ENCODE measurements at places on chromosomes 4 and X. TPM values are rescaled to one million over a fixed set of nuclear protein-coding genes. Genes with fewer than 3 reads are reported as not detected.

GRCh38 chr4:105619188-105619931, 66.9 kb downstream of the ARHGEF38 start:
- DNase-seq, result no peak

DNA sequence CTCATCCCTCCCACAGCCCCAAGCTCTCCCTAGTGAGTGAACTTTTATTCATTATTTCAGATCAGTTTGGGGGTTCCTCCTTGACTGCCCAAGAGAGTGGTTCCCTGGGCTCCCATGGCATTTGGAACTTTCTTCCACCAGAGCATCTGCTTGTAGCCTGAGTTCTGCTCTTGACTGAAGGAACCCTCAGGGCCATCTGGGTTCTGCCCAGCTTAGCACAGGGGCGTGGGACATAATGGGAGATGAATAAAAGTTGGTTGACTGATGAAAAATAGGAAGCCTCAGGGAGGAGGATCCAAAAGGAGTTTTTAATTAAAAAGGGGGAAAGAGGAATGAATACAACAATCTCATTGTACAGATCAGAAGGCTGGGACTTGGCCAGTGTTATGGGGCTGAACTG, 73.4 kb downstream of the CYTL1 start:
- DNase-seq, result no peak

DNA sequence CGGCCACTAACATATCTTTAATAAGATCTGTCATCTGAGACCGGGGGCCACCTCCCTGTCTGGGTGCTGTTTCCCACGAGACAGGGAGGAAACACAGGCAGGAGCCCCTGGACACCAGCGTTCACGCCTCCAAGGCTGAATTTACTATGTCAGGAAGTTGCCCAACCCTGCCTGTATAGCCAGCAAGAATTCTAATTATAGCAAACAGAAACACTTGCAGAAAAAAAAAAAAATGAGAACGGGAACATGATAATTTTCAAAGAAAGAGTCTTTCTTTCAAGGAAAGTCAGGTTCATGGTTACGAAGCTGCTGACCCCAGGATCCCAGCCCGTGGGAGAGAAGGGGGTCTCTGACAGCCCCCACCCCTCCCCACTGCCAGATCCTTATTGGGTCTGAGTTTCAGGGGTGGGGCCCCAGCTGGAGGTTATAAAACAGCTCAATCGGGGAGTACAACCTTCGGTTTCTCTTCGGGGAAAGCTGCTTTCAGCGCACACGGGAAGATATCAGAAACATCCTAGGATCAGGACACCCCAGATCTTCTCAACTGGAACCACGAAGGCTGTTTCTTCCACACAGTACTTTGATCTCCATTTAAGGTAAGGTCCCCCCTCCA, at the start of gene IL3RA:
Gene IL3RA (plus strand): TSS at position 455 of the 613 bp plus-strand sequence. CDS start 4,981 bp downstream, outside the sequence.
- DNase-seq, result no peak

DNA sequence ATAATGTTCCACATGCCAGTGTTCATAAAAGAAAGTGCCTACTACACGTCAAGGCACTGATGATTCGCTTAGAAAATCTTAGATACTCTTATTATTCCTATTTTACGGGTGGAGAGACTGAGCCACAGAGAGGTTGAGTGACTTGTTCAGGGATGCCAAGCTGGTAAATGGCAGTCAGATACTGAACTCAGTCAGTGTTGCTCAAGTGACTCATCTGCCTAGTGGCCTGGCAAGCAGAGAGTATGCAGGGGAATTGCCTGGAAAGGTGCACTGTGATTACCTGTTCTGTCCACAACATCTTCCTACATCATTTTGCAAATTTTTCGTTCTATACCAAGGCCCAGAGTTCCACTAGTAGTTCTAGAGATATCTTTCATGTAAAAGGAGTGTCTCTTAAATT, 68.4 kb downstream of the RAPGEF2 start:
- no peak for DNase-seq

- no peak for DNase-seq
Observed at GRCh38 chr4:168654104-168654847, 157.4 kb downstream of the PALLD start.

DNA sequence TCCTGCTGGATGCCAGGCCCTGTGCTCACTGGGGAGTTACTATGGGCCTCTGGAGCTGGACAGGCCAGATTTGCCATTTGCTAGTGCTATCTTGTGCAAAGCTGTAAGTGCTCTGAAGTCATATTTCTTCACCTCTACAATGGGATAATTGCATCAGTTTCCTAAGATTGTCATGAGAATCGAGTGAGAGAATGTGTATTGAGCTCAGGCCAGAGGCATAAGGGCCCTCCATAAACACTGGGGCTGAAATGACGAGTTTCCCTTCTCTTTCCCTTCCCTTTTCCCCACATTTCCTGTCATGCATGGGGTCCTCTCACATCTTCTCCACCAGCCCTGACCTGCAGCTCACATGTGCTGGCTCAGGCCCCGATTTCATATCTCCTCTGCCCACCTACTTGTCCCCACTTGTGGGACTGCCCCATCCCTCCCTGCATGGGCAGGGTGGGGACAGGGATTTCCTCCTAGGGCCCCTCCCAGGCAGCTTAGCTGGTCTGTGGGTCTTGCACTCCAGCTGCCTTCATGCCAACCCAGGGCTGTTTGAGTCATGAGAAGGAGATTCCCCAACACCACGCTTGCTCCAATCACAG, 358.8 kb downstream of the MID1IP1 start:
- no peak for DNase-seq

GRCh38 chr4:185819144-185819543, 7.2 kb upstream of the SORBS2 start:
- DNase-seq, result no peak

GRCh38 chr4:77777135-77777807, 41.9 kb downstream of the CNOT6L start:
- DNase-seq, result no peak

DNA sequence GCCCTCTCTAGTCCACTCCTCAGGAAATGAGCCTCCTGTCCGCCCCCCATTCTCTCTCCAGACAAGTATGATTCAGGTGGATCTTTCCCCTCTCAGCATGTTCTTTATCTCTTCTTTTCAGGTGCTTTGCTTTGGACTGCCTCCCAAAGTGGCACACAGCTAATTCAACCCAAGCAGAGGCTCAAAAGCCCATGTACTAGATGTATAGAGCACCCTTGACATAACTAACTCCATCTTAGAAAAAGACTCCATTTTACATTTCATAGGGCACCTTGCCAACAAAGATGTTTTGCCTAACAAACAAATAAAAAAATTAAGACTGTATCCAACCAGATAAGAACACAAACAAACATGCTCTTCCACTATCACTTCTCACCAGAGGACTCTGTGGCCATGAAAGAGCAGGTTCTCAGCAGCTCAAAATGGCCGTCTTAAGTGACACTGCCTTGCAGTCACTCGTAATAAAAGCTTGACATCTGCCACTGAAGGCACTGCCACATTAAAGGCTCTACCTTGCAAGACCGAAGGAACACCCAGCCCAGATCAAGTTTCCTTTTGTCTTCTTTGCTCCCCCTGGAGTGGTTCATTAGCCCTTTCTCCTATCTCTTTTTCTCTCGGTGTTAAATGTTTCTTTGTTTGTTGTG, 84.9 kb upstream of the TAB3 start:
- no peak for DNase-seq

DNA sequence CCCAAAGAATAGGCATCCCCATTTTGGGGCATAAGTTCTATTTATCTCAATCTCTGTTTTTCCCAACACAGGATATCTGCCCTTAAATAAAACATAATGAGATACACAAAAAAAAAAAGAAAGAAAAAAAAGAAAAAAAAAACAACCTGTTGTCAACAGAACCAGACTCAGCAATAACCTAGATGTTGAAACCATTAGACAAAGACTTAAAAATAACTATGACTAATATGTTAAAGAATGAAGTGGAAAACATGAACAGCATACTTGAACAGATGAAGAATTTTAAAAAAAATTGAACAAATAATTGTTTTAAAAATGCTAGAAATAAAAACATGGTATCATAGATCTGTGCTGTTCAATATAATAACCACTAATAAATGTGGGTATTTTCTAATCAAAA, 93.4 kb upstream of the RXFP1 start:
- no peak for DNase-seq

DNA sequence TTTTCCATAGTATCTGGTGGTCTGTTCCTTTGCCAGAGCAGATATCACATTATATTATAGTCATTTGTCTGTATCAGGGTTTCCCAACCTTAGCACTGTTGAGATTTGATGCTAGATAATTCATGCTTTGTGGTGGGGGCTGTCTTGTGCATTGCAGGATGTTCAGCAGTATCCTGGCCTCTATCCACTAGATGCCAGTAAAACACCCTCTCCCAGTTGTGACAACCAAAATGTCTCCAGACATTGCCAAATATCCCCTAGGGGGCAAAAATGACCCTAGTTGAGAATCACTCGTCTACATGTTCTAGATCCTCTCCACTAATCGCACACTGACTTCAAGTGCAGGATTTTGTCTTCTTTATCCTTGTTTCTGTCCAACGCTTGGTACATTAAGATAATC, 160.8 kb downstream of the FANCB start:
- DNase-seq, result no peak

DNA sequence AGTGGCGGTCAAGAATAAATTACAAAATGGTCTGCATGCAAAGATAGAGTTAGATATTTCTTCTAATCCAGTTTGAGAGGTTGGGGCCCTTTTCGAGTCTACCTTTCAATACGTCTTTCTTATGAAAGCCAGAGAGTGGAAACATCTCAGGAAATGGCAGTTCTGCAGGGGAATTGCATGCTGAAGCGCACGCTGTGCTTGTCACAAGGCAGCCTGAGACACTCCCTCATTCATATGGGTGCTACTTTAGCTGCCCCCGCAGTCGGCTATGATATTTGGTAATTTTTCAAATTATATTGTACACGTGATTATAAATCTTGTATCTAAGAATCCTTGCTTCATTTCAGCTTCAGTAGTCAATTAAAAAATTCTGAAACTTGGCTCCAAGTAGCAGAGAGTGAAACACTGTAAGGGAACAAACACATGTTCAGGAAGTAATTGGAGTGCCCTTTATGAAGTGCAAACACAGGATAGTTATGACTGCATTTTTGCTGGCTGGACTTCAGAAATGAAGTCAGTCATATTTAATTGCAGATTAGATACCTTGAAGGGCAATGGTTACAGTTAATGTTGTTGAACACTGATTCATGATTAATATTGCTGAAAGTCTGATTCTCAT, 145.5 kb upstream of the NAP1L5 start:
- no peak for DNase-seq

The ZFP92 gene
- 1.6 TPM for total RNA-seq

The GAB3 gene
- total RNA-seq, result 2.0 TPM
